Type B pancreatic cell (in vitro differentiated cells): ENCODE measurements at places on chromosomes 11 and 22.

GRCh38 chr11:9206496-9206895, 58.7 kb downstream of the DENND5A start:
- DNase-seq = no peak

DNA sequence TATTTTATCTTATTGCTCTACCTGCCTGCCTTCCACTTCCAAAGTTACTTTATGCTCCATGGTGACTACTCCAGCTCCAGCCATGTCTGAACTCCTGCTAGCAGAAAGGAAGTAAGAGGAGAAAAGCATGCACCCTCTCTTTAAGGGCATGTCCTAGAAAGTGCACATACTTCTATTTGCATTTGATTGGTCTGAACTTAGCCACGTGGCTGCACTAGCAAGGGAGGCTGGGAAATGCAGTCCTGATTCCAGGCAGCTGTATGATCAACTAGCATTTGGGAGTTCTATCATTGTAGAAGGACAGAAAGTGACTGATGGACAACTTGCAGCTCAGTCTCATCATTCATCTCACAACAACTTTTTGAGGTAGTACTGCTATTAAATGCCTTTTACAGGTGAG, 515.7 kb downstream of the BUD13 start:
- no peak for DNase-seq

DNA sequence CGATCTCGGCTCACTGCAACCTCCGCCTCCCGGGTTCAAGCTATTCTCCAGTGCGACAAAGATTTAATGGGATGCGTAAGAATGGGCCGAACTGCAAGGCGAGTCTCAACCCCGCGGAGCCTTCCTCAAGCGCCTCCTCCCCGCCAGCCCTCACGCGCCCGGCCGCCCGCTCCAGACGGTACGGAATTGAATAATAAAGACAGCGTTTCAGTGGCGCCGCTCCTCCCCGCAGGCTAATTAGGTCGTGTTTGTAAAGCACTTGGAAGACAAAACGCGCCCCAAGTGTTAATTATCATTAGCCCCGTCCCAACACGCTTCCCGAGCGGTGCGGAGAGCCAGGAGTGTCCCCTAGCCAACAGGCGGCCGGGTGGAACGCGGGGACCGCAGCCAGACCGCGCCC, 192.0 kb downstream of the BUD13 start:
- DNase-seq = no peak

DNA sequence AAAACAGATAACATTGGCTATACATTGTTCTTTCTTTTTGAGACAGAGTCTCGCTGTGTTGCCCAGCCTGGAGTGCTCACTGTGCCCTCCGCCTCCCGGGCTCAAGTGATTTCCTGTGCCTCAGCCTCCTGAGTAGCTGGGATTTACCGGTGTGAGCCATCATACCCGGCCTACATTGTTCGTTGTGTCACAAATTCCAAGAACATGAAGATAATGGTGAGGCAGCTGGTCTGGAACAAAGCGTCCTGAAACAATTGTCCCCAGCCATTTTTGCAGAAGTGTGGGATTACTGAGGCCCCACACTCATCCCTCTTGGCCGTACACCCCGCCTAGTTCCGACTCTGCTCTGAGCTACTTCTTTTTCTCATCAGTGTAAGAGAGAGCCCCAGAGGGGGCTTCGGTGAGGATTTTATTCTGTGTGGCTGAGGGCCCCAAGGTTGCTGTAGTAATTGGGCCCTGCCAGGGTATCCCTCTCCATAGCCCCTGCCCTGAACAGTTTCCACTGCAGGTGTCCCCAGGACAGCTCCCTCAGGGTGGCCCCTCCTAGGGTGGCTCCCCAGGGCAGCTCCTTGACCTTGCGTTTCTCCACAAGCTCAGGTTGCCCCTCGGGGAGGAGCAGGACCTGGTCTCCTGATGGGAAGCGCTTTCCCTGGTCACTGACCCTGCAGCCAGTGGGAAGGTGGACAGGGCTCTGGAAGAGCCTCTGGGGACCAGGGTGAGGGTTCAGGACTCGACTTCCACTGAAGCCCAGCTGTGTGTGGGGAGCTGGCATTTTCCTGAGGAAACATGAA, 13.1 kb upstream of the ARSA start:
- no peak for DNase-seq

DNA sequence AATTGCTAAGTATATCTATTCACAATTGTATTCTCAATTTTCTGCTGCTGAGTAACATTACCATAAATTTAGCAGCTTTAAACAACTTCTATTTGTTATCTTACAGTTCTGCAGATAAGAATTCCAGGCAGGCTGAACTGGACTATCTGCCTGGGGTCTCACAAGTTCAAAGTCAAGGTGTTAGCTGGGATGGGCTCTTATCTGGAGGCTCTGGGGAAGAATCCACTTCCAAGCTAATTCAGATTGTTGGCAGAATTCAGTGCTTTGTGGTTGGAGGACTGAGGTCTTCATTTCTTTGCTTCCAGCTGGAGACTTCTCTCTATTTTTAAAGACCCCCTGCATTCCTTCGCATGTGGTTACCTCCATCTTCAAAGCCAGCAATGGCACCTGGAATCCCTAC, 329.9 kb upstream of the ISX start:
- DNase-seq = no peak
